ENCODE measurements at places on chromosomes 4 and X.
A peak's percentile ranks its signal among the peaks of the same experiment; 100 is the strongest.

- DNase-seq: no peak
Observed at GRCh38 chr4:97074531-97074930, 1068.7 kb downstream of the STPG2 start.

- DNase-seq: no peak
Observed at GRCh38 chr4:5371415-5372190, 320.3 kb downstream of the STK32B start.

DNA sequence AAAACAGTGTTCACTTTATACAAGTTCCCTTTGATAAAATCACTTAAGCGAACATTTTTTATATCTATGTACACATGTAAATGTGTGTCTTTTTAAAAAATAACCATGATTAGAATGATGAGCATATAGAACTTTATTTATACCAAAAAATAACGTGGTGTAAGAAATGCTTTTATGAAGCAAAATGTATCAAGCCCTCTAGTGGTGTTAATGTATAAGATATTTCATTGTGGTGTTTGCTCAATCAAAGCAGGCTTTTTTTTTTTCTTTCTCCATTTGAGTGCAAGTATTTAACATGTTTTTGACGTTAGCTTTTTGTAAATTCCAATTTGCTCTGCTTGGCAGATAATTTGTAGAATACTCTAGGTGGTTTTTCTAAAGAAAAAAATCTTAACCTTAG is 2092.4 kb upstream of the TENM3 start:
- DNase-seq: no peak

DNA sequence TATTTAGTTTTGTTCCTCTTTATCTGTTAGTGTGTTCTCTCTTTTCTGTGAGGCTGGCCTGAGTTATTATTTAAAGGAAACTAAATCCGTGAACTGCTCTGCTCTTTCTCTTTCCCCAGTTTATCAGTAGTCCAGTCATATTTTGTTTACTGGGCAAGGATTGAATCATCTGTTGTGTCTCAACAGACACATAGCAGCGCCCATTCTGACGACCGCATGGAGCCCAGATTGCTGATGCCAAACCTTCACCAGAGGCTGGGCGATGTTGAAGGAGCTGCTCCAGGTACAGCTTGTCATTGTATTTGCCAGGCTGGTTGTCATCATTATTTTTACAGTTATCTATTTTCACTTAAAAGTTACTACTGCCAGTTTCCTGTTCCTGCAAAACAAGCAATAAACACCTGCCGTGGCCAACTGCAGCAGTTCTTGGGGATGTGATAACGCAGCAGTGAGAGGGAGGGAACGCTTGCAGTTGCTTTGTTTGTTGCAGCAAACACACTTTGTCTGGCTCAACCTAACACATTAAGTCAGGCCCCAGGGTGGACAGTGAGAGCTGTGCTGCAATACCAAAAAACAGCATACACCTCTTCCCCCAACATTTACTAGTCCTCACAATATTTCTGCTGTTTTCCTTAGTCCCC is 10.1 kb downstream of the REELD1 start:
- no peak for DNase-seq

DNA sequence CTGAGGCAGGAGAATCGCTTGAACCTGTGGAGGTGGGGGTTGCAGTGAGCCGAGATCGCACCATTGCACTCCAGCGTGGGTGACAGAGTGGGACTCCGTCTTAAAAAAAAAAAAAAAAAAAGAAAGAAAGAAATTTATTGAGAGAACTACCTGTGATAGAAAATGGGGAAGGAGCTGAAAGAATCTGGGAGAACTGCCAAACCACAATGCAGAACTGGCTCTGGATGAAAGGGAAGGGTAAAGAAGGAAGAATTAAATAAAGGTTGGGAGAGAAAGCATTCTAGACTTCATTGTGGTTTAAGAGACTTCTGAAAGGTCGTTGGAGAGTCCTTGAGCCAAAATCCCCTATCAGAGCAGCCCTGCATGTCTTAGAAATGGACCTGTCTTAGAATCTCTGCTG is 567.9 kb upstream of the HTR2C start:
- no peak for DNase-seq

DNA sequence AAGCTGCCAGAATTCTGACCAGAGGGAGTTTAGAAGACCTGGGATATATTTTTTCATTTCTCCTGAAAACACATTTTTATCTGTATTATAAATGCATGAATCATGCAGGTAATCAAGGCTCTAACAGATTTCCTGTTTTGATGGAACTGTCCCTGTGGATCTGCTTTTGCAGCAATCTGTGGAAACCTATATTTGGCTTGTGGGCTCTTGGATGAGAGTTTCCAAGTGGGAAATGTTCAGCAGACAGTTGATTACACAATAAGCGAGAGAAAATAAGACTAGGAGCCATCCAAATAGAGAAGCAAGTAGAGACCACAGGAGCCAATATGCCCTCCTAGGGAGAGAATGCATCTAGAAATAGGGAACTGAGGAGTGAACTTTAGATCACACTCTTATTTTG is 105.0 kb downstream of the NDST3 start:
- DNase-seq: no peak

DNA sequence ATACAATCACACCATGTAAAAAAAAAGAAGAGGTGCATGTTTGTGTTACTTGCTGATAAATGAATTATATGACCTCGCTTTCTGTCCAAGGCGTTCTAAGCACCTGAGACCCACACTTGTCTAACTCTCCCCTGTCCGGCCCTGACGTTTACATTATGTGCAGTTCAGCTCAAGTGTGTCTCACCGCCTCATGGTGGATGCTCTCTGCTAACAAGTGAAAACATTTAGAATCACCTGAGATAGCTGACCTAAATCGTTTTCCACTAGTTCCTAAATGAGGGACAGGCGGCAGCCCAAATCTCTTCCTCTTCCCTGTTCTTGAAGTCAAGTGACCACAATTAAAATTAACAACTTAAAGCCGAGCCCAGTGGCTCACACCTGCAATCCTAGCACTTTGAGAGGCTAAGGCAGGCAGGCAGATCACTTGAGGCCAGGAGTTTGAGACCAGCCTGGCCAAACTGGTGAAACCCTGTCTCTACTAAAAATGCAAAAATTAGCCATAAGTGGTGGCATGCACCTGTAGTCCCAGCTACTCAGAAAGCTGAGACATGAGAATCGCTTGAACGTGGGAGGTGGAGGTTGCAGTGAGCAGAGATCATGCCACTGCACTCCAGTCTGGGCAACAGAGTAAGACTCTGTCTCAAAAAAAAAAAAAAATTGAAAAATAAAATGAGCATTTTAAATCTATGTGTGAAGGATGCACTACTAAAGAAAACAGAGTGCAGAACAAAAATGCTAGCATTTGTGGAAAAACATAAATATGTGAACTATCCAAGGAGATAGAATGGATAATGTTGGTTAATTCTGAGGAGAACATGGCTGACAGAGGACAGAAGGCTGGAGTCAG is 3.9 kb upstream of the TIFA start:
- no peak for DNase-seq

GRCh38 chr4:6873291-6873690 is 36.3 kb upstream of the TBC1D14 start:
- no peak for DNase-seq

DNA sequence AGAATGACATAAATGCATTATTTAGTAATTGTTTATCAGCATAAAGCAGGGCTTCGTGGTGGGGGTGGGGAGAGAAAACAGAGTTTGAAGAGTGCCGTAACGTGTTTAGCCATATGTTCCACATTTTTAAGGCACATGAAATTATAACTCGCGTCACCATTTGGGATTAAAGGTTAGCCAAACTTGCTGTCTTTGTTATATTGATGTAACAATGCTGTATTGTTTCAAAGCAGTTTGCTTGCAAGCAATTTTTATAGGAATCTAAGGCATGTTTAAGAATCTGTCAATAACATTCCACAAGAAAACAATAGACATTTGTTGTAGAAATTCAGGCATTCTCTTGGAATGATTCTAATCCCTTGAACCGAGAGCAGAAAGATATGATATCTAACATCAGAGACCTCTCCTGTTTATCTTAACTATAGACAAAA is 78.3 kb downstream of the CLDN22 start:
- no peak for DNase-seq

GRCh38 chr4:159272273-159273140 is 169.6 kb downstream of the RAPGEF2 start:
- DNase-seq: no peak

- DNase-seq: no peak
Observed at GRCh38 chrX:19855700-19856381, 31.6 kb downstream of the SH3KBP1 start.

DNA sequence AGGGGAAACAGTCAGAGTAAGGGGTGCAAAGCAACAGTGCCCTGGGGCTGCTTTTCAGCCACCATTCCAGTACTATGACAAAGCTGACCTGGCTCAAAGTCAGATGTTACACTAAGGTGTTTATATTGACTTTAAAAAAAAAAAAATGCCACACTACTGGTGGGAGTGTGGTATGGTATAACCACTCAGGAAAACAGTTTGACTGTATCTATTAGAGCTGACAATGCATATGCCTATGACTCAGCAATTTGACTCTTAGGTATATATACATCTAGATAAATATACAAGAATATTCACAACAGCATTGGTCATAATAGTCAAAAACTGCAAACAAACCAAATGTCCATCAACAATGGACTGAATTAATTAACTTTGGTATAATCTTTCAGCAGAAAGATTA is 15.0 kb downstream of the ASB9 start:
- DNase-seq: no peak

- no peak for DNase-seq
Observed at GRCh38 chr4:22407361-22407760, 108.5 kb downstream of the ADGRA3 start.

- no peak for DNase-seq
Observed at GRCh38 chrX:23465105-23465791, 130.6 kb downstream of the PTCHD1 start.

DNA sequence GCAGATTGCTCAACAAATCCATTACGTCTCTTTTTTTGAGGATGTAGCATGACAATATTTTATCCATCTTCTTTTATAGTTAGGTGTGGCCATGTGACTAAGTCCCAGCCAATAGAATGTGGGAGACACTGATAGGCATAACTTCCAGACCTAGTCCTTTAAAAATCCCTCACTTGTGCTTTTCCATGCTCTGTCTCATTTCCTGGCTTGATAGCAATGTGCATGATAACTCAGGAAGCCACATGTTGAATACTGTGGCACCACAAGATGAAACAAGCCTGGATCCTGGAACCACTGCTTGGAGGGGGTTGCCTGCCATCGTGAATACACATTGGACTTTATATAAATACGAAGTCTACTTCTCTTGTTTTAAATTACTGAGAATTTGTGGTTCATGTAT is 184.0 kb upstream of the NEIL3 start:
- no peak for DNase-seq

- no peak for DNase-seq
Observed at GRCh38 chrX:153644356-153645125, 2.5 kb upstream of the DUSP9 start.

DNA sequence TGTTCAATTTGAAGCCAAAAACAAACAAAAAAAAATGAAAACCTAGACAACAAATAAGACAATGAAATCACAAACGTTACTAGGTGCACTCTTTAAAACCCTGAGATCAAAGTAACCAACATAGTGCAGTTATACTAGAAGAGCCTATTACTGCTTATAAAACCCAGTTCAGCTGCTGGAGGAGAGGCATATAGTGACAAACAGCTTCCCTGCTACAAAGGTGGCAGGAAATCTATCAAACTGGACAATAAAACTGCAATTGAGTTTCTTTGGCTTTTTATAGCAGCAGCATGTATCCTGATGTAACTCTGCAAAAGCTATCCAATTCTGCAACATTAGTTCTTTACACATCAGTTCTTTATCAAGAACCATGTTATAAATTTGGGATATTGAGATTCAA is 155.6 kb downstream of the LRBA start:
- no peak for DNase-seq

GRCh38 chr4:112302320-112303274 is 5.4 kb downstream of the ALPK1 start:
- no peak for DNase-seq

- DNase-seq: no peak
Observed at GRCh38 chrX:9434051-9434550, 30.8 kb upstream of the TBL1X start.

GRCh38 chr4:40662962-40663604 is 33.4 kb upstream of the RBM47 start:
- no peak for DNase-seq

DNA sequence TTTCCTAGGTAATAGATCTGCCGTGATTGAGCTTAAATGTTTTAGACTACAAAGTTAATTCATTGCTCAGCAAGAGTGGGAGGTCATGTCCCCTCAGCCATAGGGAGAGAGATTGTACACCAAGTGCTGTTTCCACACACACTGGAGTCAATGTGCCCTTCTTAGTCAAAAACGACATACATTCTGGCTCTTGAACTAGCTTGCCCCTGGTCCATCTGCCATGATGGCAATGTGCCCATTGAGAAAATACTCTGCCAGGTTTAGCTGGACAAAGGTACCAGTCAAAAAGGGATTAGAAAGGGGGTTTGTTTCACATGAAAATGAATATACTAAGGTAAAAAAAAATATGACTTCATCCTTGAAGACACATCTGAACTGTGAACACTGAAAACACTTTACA is 377.1 kb upstream of the ADGRL3 start:
- no peak for DNase-seq

DNA sequence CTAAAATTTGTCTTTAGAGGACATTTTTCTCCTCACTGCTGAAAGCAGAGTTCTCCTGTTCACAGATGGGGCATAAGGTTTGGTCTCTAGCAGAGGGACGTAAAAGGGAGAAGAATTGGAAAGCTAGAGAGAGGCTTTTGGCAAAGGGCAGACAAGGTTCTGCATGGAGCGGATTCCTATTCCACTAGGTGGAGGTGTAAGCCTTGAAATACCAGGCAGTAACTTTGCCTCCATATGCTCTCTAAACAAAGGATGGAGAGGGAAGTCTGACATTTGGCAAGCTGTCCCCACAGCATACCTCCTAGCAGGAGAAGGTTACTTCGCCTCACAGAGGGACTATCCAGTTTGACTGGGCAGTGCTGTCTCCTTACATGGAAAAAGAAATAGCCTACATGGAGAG is 174.7 kb downstream of the DACH2 start:
- DNase-seq: no peak

DNA sequence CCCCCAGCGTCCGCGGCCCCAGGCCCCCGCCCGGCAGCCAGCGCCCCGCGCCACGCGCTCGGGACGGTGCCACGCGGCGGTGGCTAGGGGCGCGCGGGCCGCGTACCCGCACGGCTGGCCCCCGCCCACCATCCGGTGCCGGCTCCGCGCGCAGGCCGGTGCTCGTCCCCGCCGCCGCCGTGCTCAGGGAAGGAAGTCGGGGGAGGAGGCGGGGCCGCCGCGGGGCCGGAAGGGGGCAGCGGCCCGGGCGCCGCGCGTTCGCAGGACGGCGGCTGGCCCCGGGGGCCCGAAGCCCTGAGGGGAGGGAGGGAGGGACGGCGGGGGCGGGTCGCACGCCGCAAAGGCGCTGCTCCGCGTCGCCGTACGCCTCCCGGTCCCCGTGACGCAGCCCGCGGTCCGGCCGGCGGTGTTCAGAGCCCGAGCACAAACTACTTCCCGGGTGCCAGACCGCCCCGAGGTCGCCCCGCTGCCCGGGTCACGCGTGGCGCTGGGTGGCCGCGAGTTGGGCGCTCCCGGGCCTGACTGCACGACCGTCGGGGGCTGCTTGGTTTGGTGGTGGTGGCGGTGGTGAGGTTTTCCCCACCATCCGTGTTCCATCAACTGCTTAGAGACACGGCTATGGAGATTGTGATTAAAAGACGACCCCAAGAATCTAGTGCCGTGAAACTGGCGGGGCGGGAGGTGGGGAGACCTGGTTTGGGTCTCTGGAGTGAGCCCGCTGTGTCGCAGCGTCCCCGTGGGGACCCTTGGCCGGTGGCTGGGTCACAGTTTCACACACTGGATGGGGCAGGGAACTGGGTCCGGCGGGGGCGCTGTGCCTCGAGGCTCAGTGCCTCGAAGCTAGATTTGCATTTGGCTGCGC is at the start of gene DCTD:
Gene DCTD (minus strand): TSS at position 205 of the 862 bp plus-strand sequence. CDS start 1,818 bp downstream, outside the sequence.
- peak; percentile 79 for DNase-seq
